ENCODE measurements at places on chromosomes 2 and 18.
A peak's percentile ranks its signal among the peaks of the same experiment; 100 is the strongest.

- no peak for DNase-seq
Measured at GRCh38 chr2:223700221-223700620, 98.1 kb upstream of the SCG2 start.

GRCh38 chr2:39490586-39490985 lies 53.5 kb upstream of the MAP4K3 start:
- no peak for DNase-seq

GRCh38 chr2:229243890-229244560 lies 27.1 kb downstream of the PID1 start:
- no peak for DNase-seq

- no peak for DNase-seq
Measured at GRCh38 chr2:85131116-85131515, 2.1 kb upstream of the TCF7L1 start.

DNA sequence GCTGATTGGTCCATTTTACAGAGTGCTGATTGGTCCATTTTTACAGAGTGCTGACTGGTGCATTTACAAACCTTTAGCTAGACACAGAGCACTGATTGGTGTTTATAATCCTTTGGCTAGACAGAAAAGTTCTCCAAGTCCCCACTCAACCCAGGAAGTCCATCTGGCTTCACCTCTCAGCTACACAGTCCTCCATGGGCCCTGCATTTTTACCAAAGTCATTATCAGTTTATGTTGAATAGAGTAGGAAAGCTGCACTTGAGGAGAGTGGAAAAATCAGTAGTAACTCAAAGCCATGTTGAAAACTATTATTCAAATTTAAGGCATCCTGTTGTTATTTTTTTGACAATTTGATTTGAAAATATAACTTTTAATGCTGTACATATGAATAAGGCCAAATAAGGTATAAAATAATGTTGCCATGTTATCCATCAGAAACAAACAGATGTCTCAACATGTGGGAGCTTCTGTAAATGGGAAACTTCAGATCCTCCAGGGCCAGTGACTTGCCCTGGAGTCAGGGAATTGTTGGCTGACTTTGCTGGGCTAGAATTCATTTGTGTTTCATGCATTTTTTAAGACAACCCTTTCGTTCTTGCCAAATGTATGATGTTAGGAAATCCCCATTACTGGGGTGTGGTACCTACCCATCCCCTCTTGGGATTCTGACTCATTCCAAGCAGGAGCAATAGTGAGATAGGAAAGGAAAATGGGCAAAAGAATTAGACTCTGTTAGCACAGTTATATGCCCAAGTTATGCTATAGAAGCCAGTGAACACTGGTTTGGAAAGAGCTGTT lies 37.8 kb upstream of the CCDC195 start:
- DNase-seq: peak; percentile 60

- no peak for DNase-seq
Measured at GRCh38 chr18:4808891-4809290, 353.8 kb upstream of the DLGAP1 start.

DNA sequence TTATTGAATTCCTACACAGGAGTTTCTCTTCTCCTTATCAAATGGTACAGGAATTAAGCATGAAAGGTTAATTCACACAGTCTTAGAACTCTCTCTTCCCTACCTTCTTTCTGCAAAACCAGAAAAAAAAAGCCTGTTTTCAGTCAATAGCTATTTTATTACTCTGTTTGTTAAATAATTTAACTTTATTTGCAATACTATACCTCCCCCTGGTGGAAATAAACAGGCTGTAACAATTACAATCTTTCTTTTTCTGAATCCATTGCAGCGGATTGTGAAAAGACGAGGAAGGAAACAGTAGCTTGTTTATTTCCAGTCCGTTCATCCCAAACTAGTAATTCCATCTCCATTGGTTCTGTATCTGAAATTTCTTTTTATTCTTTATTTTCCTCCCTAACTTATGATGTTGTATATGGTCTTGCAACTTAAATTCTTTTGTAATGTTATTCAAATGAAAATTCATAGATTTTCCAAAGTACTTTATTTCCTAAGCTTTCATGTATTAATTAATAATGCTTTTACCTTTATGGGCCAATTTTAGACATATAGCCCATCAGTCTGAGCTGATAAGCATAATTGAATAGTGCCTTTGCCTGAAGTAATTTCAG lies 165.2 kb downstream of the SH3BP4 start:
- peak; percentile 37 for DNase-seq

DNA sequence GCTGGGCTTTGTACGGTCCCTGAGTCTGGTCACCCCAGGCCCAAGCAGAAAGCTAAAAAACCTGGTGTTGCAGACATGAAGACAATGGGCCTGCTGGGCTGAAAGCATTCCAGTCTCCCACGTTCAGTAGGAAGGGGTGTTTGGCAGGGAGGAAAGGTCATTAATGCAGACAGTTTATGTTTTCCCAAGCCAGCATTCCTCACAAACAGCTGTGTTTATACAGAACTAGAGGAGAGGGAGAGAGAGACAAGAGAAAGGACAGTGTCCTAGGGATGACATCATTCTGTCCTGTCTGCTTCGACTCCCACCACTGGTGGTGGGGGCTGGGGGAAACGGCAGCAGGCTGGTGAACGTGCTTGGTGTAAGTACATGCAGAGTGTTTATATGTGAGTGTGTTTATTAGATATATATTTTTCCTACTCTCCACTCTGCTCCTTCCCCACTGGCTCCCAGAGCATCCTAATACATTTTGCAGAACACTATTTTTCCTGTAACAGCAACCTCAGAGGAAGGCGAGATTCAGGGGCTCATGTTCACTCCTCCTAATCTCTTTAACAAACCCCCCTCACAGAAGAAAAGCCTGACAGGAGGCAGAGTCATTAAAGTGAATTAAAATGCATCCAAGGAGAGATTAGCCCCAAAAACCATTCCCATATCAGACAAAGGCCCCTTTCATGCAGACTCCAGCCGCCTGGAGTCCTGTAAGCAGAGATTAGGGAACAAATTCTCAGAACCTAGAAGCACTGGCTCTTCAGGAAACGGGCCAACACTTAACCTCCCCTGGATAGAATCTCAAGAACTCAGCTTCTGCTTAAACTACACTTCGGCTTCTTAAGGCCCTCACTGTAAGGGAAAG lies 380.4 kb downstream of the TNS1 start:
- DNase-seq: peak; percentile 30

DNA sequence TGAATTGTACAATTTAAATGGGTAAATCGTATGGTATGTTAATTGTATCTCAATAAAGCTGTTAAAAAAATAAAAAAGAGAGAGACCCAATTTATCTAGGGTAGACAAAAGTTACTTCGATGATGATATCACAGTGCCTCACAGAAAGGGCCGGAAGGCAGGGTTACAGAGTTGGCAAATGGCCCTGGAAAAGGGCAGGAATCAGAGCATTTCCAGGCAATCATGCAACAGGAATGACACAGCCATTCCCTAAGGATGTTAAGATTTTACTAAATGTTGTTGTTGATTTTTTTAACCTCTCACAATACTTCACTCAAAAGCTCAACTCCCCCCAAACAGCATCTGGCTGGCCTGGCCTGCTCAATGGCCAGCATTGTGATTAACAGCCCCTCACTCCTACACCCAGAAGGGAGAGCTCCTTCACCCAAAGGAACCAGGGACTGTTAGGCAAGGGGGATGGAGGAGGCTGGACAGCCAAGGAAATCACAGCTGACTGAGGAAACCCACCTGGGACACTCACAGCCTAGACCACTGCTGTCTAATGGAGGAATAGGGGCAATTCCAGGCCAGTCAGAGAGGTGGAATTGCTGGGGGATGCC lies 7.7 kb upstream of the SP100 start:
- peak; percentile 48 for DNase-seq

DNA sequence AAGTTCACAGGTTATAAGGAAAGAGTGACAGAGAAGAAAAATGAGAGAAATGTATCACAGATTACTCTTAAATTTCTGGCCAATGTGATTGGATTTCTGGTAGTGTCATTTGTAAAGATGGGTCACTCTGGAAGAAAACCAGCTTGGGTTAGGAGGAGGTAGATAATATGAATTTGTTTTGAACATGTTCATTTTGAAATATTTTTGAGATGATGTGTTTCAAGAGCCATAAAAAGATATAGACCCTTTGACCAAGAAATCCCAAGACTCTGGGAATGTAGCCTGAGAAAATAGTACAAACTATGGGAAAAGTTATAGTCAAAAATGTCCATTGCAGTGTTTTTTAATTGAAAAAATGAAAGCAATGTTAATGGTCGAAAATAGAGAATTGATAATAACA lies 70.7 kb downstream of the CALCRL start:
- no peak for DNase-seq

DNA sequence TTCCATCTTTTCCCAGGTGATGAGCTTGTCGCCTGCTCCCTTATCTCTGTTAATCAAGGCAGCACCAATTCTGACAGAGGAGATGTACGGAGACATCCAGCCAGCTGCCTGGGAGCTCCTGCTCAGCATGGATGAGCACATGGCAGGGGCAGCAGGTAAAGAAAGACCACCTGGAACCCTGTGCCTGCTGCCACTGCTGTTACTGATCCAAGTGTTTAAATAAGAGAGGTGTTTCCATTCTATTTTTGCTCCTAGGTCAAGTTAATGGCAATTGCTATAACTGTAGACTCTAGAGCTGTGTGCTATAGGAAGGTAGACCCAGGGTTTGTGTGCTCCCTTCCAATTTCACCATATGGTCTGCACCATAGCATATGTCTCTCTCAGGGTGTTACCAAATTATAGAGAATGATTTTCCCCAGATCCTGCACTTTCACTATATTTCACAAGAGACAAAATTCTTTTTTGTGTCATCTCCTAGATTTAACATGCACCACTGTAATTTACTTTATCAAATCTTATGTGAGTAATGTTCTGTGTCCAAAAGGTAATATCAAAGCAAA lies 88.6 kb upstream of the RPE start:
- DNase-seq: no peak

GRCh38 chr2:140990416-140990815 lies 1140.4 kb downstream of the LRP1B start:
- peak; percentile 64 for DNase-seq

DNA sequence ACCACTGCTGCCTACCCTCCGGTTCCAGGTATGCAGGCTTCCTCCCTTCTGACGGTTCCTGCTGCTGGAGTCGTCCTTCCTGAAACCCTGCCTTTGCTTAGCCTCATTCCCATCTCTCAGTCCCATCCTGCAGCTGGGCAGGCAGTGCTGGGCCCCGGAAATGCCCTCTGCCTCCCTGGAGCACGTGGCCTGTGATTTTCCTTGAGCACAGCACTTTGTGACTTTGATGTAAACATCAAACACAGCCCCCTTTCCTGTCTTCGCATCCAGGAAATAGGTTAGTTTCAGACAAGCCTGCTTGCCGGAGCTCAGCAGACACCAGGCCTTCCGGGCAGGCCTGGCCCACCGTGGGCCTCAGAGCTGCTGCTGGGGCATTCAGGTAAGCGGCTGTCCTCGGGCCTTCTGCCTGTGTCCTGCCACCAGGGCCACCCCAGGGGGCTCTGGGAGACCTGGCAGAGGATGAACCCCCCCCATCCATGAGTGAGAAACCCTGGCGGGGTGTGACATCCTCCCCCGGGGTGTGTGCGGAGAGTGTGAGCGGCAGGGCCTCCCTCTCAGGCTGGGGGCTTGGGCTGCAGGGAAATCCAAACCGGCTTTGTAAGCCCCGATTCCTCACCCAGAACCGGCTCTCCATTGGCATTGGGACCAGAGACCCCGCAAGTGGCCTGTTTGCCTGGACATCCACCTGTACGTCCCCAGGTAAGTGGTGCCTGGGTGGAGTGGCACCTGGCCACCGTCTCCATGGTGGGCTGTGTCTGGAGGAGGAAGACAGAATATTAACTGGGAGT lies at the start of gene ZAP70:
ZAP70 (plus strand) TSS at position 281 of the 788 bp plus-strand sequence. CDS start 10,461 bp downstream, outside the sequence.
- no peak for DNase-seq

GRCh38 chr2:158717366-158718195 lies 77.5 kb upstream of the DAPL1 start:
- DNase-seq: no peak

- no peak for DNase-seq
Measured at GRCh38 chr2:18356676-18357075, 203.8 kb downstream of the RDH14 start.

- no peak for DNase-seq
Measured at GRCh38 chr2:177316756-177317155, 52.2 kb upstream of the NFE2L2 start.

- DNase-seq: no peak
Measured at GRCh38 chr2:23249348-23249747, 135.6 kb upstream of the KLHL29 start.

GRCh38 chr2:64937687-64938491 lies 51.3 kb upstream of the SLC1A4 start:
- no peak for DNase-seq

- no peak for DNase-seq
Measured at GRCh38 chr2:157990173-157990572, 111.5 kb upstream of the UPP2 start.

DNA sequence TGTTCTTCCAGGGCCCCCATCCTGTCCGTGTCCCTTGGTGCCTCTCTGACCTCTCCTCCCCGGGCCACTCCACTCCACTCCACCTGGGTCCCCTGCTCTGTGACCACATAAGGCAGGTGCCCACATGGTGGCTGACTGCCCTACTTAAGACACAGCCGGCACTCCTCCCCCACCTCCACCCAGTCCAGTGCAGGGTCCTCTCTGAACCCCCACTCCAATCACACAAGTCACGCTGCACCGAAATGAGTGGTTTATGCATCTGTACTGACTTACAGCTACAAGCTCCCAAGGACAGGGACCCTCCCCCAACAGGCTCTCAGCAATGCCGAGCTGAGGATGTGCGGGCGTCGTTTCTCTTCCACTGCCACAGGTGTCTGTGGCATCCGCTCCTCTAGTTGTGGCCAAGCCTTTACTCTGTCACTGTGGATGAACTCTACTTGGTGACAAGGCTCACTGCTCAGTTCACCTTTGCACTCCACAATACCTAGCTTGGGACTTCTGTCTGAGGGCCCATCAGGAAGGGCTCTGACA lies 48.3 kb downstream of the TFCP2L1 start:
- DNase-seq: no peak

- DNase-seq: peak; percentile 54
Measured at GRCh38 chr2:175871331-175872004, 130.6 kb downstream of the LNPK start.

DNA sequence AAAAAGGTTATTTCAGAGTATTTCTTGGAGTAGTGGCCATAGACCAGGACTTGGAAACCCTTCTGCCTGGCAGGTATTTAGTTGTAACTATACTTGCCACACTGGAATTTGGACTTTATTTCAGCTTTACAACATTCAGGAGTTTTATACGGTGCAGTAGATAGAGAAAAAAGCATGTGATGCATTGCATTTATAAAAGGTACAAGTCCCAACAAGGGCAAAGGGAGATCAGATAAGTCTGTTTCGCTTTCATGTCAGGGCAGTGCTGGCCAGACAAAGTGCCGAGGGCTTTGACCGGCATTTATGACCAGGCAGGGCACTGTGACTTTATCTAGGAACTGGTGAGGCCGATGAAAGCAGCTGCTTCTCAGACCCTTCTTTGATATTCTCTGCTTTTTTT lies 145.4 kb downstream of the RTN4 start:
- no peak for DNase-seq

Data from fibroblast of skin of left quadriceps (primary cell).